ENCODE measurements at places on chromosomes 1 and 21.
A peak's percentile ranks its signal among the peaks of the same experiment; 100 is the strongest.

GRCh38 chr1:8329439-8329838 is 11.5 kb downstream of the SLC45A1 start:
- DNase-seq, result no peak

GRCh38 chr21:36706951-36707762 is 8.2 kb downstream of the SIM2 start:
- DNase-seq, result no peak

DNA sequence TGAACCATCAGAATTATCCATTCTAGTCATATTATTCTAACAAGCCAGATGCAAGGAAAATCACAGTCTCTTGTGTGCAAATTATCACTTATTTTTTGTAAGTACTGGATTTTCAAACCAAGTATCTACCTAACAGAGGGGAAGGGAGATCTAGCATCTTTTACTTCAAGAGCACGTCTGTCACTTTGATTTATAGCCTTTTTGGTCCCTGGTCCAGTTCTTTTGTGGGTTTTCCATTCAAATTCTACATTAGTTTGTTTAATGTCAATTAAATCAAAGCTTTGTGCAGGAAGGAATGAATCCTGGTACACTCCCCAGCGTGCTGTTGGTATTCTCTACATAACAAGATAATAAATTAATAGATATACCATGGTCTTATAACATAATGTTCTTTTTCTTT is 43.6 kb downstream of the ERG start:
- DNase-seq, result no peak

DNA sequence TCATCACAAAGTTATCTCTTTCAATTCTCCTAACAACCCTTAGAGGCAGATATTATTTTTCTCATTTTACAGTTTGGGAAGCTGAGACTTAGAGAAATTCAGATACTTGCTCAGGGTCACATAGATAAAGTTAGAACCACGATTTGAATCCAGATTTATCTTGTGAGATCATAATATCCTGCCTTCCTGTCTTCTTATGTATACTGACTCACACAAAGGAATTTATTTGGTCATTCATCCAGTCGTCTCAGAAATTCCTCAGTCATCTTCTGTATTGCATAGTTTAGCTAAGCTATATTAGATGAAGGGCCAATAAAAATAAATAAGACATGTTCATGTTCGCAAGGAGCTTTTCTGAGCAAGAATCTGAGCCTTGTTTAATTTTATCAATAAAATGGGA is 35.8 kb upstream of the RUNX1 start:
- peak; percentile 33 for DNase-seq

DNA sequence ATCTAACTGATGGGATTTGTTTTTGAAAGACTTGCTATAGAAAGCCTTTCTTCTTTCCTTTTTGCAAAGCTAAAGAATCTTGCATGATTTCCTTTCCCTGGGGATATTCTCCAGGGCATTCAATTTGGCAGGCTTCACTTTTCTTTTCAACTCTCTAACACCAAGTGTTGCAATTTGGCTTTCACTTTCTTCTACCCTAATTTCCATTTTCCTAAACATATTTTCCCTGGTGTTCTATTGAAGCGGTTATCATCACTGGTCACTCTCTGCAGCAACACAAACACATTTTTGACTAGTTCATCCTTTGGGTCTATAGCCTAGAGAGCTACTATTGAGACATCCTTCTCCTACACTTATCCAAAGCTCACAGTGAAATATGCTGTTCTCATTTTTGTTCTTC is 424.5 kb downstream of the NEGR1 start:
- DNase-seq, result no peak

DNA sequence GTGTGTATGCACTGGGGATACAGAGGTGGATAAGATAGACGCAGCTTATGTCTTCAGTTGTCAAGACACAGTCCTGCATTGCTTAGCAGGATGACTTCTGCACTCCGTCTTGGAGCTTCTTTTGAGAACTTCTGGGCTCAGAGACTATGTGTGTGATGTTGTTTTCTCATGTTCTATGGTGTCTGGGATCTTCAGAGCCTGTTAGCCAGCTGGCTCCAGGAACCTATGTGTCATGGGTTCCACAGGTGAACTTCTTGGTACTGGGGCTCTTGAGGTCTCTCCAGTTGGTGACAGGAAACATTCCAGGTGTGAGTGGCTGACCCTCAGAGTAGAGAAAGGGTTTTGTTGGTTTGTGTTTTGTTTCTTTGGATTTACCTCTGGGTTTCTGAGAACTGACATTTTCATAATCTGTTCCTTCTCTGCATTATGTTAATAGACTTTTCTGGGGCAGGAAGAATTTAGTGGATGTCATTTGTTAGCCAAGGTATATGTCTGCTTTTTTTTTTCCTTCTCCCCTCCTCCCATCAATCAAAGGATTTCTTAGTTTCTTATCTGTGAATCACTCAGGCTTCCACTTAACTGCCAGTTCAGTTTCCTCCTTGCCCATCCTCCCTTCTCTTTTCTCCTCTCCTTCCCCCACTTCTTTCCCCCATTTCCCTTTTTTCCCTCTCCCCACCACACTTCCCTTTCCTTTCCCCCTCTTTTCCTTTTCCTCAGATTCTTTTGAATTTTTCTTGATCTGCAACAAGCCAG is 18.1 kb downstream of the FGGY start:
- DNase-seq, result no peak

DNA sequence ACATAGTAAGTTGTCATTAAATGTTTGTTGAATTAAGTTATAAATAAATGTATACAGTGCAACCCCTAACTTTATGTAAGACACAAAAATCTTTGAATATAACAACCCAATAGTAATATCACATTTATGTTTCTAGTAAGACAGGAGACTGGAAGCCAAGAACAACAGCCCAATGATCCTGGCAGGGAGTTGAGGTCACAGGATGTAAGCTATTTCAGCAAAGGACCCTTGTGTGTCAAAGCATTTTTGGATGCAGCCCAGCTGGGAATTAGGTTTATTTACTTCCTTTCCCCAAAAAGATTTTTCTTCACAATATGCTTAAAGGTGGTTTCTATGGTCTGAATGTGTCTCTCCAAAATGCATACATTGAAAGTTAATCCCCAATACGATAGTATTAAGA is 34.0 kb upstream of the ABCA4 start:
- DNase-seq, result no peak

Measured in A549 (cell line).